Cardiac muscle cell (in vitro differentiated cells and primary cell): ENCODE measurements at places on chromosomes 16 and 17.

DNA sequence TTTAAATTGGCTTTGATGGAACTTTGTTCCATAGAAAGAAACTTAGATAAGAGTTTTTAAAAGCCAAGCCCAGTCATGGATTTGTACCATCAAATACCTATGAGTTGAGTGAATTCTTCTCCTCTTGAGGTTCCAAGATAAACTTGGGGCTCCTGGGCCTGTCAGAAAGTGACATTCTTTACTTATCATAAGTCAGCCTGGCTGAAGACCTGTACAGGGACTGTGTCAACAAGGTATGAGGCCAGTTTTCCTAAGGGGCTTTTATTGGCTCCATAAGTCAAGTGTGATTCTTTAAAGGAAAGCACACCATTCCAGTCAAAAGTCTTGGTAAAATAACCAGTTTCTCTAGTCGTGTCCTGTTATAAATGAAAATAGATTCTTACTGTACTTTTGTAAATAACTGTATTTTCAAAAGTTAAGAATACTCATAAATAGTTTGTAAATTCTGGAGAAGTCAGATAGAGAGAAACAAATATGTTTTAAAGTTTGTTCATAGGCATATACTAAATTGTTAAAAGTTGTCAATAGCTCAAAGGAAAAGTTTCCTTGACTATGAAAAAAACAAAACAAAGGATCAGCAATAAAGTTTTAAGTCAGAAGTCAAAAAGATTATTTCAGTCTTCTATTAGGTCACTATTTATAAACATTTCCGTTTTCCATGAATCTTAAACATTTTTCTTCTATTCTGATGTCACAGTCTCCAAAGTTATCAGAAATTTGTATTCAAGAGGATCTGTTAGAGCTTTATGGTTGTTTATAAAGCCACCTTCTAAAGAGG, 22.5 kb upstream of the MYO1D start:
- DNase-seq: peak; percentile 40

- peak; percentile 17 for DNase-seq
Measured at GRCh38 chr16:64391063-64391600, 730.7 kb downstream of the CDH11 start.

GRCh38 chr16:84598360-84598759, 19.5 kb downstream of the COTL1 start:
- DNase-seq: no peak

GRCh38 chr17:56231693-56232092, 78.4 kb downstream of the ANKFN1 start:
- DNase-seq: no peak

DNA sequence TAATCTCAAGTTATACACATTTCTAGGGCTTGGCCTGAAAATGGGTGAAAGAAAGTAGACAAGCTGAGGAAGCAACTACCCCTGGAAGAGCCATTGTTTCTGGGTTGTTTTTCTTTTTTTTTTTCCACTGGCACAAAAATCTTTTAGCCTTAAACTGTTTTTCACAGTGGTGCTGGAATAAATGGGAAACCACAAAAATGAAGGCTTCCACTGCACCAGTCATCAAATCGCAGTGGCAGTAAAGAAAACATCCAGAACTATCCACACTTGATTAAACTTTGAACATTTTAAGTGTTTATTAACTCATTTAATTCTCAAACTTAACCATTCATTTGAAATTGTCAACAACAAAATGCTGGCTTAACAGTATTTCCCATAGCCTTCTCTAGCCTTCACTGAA, 14.3 kb downstream of the CMTM4 start:
- no peak for DNase-seq

GRCh38 chr16:55083052-55083451, 152.4 kb downstream of the IRX5 start:
- no peak for DNase-seq

GRCh38 chr16:67264866-67265265, 14.5 kb upstream of the PLEKHG4 start:
- no peak for DNase-seq

- no peak for DNase-seq
Measured at GRCh38 chr17:82328141-82328993, 5.2 kb downstream of the SECTM1 start.

- DNase-seq: no peak
Measured at GRCh38 chr17:35920229-35920628, 10.3 kb downstream of the RDM1 start.

DNA sequence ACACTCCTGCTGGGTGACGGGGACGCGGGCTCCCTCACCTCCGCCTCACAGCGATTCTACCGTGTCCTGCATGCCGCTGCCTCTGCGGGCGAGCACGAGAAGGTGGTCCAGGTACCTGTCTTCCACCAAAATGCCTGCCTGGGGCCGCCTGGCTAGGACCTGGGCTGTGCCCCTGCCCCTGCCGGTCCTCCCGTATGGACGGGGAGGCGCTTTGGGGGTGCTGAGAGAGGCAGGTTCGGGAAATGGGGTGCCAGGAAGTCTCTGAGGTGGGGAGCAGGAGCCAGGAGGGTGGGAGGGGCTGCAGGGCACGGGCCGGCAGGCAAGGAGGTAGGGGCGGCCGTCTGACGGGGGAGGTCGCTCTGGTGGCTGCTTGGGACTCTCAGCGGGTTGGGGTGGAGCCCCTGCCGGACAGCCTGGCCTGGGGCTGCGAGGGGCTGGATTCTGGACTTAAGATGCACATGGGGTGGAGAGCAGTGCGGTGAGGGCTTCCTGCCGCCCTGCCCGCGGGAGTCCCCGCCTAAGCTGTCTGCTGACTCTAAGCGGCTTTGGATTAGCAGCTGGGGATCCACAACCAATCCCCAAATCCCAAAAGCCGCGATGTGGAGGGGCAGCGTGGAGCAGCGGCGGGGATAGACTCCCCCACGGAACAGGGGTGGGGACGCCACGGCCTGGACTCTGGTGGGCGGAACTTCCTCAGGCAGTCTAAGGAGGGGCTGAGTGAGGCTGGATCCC, 5.8 kb downstream of the CHTF18 start:
- DNase-seq: no peak
